ENCODE measurements at places on chromosomes 13 and 19.

- no peak for DNase-seq
Measured at GRCh38 chr13:97896446-97896845, 57.0 kb upstream of the IPO5 start.

- DNase-seq = no peak
Measured at GRCh38 chr13:73189776-73190175, 131.0 kb downstream of the KLF5 start.

DNA sequence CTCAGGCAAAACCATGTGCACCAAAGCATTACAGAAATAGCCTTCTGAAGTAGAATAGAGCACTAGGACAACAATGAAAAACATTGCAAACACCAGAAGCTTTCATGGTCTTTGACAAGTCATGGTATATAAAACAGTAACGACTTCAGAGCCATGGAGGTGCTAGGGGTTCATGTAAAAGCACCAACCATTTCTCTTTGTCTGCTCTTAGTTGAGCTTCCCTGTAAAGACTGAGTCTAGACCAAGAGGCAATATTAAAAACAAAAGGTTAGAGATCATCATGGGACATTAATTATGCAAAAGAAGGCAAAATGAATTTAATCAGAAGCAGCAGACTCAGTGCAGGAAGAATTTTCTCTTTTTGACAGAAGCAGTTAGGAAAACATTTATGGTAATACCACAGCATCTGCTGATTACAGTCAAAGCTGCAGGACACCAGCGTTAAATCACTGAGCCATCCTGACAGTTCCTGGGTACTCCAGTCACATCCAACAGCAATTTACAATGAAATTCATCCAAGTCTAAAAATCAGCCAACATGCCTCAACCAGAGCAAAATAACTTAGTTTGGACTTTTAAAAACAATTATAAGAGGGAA, 476.8 kb downstream of the DIAPH3 start:
- DNase-seq = no peak

DNA sequence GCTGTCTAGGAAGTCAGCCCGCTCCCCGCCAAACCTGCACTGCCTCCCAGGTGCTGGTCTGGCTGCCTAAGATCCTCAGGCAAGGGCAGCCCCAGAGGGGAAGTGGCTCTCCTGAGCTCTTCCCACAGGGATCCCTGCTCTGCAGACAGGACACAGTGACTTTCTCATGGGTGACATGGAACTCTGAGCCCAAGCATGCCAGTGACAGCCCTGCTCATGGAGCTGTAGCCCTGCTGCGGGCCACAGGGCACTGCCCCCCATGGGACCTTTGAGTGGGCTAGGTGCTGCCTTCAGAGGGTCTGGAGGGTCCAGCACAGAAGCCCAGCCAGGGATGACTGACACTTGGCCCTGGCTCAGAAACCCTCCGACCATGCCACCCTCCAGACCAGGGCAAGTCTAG, 109.1 kb downstream of the TUBA3C start:
- DNase-seq = no peak

DNA sequence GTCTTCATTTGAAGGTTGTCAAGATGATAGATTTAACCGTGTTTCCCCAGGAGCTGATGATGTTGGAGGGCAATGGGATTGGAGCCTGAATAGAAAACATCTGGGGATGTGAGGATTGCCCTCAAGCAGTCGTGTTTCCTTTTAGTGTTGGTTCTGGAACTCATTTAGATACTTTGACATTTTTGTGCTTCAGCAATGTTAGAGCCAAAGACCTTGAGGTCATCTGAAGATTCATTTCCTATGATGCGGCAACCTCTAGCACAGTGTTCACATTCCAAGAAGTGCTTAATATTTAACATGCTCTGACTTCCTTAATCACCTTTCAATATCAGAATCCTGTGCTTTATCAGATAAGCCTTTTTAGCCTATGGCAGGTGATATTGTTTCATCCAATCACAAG, 82.7 kb downstream of the SLC10A2 start:
- no peak for DNase-seq

DNA sequence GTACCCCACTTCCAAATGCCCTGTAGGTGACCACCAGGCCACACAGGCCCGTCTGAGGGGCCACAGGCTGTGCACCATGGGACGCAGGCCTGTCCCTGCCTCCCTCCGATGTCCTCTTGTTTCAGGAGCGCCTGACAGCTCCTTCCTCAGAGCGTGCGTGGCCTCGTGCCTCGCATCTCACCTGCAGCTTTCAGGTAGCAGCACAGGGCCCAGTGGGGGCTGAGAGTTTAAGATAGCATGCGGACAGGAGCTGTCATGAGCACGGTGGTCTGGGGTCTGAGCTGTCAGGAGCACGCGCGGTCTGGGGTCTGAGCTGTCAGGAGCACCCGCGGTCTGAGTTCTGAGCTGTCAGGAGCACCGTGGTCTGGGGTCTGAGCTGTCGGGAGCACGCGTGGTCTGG, 40.1 kb downstream of the GAS6 start:
- DNase-seq = no peak

GRCh38 chr13:79404361-79404760, 1.7 kb downstream of the RBM26 start:
- no peak for DNase-seq

GRCh38 chr13:31372454-31372853, 172.7 kb downstream of the B3GLCT start:
- no peak for DNase-seq

DNA sequence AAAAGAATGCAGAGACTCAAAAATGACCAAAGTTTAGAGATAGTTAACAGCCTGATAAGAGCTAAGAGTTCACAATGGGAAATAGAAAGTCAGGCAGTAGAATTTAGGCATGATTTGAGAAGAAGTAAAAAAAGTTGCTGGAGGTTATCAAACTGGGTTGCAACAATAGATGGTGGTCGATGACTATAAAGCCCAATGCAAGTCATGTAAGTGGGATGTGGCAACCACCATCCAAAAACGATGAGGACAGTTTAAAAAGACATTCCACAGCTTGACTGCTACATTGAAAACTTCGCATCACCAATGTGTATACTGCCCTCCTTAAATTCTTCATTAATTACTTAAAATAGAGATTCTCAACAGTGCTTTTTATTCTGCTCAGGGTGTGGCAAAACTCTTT, 19.7 kb downstream of the ELF1 start:
- DNase-seq = no peak

- no peak for DNase-seq
Measured at GRCh38 chr13:80571346-80572307, 230.7 kb upstream of the SPRY2 start.

DNA sequence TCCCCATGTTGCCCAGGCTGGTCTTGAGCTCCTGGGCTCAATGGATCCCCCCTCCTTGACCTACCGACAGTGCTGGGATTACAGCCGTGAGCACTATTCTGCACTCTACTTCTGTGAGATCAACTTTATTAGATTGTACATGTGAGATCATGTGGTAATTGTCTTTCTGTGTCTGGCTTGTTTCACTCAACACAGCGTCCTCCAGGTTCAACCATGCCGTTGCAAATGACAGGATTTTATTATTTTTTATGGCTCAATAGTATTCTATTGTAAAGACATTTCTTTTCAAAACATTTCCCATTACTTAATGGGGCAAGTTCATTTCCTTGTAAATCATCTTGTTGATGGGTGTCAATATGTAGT, 1.5 kb upstream of the OBI1 start:
- no peak for DNase-seq

DNA sequence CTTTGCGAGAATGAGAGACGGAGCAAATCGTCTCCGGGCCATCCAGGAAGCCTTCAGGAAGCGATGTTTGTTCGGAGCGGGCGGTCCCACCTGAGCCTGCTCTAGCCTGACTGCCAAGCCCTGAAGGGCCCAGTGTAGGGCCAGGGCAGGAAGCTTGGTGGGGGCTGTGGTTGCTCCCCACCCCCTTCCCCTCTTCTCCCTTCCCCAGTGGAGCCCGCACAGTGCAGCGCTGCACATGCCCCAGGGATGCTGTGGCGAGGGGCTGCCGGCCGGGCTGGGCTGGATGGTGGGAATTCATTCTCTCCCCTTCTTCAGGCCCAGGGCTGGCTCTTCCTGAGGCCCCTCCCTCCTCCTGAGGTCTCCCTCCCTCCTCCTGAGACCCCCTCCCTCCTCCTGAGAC, 7.1 kb upstream of the GRTP1 start:
- DNase-seq = no peak
